Left lobe of liver (tissue), 2 donors: ENCODE measurements at places on chromosomes 13 and 19.
A peak's percentile ranks its signal among the peaks of the same experiment; 100 is the strongest.

GRCh38 chr13:80571346-80572307 is 230.7 kb upstream of the SPRY2 start:
- no peak for DNase-seq

DNA sequence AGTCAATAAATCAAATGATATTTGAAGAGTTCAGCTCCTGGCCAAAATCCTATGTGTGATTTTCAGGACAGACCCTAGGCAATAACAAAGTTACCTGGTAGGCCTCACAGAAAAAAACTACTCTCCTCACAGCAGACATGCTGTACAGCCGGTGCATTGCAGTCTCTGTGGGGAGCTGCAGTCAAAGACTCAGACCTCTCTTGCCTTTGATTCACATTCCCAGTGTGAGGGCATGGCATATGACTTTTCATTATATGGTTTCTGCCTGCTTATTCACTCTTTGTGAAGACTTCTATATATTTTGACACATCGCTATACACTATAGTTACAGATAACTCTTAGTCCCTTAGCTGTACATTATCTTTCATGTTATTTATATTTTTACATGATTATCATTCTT is 2684.3 kb upstream of the PCDH20 start:
- no peak for DNase-seq

GRCh38 chr19:12792051-12792852 is 966 bp downstream of the JUNB start:
- DNase-seq: peak; percentile 80

GRCh38 chr13:112059457-112060281 is 7.3 kb upstream of the SOX1 start:
- DNase-seq: no peak

DNA sequence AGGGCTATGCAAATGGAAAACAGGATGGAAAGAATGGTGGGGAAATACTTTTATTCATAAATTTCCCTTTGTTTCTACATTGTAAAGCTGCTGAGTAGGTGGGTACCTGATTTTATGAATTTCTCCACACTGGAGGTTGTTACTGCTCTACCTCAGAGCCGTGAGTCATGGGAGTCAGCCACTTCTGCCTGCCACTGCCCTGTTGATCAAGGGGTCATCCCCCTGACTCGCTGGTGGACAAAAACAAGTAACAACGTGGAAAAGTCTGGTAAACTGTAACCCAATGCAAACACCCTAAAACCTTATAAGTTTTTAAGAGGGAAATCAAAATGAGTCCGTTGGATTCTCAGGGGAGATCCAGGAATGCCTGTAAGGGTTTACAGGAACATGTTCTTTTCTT is 329.5 kb downstream of the ATP8A2 start:
- DNase-seq: no peak

- DNase-seq: no peak
These were observed 89.4 kb downstream of the ANKRD10 start for GRCh38 chr13:110825516-110825915.

- no peak for DNase-seq
These were observed 46.2 kb downstream of the DCT start for GRCh38 chr13:94433055-94433961.

GRCh38 chr13:49441846-49442245 is 2.0 kb downstream of the CAB39L start:
- no peak for DNase-seq

DNA sequence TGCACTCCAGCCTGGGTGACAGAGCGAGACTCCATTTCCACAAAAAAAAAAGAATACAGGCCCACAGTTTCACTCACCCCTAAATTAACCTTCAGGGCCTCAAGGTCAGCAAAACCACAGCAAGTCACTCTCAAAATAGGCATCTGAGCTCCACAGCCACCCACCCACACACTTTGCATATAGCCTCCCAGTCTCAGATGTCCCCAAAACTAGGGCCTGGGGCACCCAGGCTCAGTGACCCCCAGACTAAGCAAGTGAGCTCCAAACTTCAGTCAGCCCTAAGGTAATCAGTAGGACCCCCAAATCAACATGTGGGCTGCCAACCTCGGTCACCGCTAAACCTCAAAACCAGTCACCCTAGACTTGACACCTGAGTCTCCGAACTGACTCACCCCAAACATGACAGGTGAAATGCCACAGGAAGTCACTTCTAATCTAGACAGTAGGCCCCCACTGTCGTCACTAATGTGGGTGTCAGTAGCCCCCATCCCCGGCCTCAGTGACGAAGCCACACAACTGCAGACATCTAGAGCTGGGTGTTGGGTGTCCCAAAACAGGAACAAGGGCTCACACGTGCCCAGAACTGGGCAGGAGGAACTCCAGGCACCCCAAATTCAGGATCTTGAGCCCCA is 13.9 kb downstream of the RABAC1 start:
- DNase-seq: no peak

DNA sequence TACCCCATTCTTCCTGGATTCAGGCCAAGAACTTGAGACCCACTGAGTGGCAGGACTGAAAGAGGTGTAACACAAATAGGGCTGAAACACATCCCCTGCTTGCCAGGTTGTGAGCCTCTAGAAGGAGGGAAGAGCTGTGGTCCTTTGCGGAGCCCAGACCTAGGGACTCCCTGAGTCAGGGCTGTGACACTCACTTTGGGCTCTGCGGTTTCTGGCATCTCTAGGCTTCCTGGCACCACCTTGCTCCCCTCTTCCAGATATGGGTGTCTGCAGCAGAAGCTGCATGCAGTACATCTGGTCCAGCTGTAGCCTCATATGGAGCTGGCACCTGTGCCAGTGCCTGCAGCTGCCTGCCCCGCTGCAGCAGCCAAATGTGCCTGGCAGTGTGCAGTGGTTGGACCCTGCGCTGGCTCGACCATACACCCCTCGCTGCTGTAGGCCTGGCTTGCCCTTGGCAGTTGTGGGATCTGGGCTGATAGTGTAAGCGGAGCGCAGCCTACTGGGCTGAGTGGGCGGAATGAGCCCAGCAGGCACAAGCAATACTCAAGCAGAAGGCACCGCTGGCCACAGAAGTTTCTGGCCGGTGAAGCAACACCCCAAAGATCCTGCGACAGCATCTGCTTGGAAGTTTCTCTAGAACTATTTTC is 290.4 kb downstream of the SLITRK6 start:
- no peak for DNase-seq

GRCh38 chr13:80605011-80605410 is 264.1 kb upstream of the SPRY2 start:
- no peak for DNase-seq
